ENCODE measurements at places on chromosomes 7 and 10.

- no peak for DNase-seq
Measured at GRCh38 chr10:45809837-45810236, 37.5 kb downstream of the AGAP4 start.

DNA sequence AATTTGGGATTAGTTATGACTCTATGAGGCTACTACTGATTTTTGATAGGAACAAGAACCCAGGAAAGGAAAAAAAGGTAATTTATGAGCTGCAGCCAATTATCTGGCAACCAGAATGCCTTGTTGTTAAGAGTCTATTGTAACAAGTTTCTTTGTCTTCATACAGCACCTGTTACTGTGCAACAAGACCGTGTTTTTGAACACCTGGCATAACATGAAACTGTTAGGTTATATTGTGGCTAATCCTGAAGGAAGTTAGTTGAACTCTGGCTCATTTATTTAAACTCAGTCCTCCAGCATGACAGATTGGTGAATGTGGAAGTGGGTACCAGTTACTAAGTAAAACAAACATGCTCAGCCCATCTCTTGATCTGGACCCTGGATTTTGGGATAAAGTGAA lies 33.0 kb downstream of the RALA start:
- no peak for DNase-seq

DNA sequence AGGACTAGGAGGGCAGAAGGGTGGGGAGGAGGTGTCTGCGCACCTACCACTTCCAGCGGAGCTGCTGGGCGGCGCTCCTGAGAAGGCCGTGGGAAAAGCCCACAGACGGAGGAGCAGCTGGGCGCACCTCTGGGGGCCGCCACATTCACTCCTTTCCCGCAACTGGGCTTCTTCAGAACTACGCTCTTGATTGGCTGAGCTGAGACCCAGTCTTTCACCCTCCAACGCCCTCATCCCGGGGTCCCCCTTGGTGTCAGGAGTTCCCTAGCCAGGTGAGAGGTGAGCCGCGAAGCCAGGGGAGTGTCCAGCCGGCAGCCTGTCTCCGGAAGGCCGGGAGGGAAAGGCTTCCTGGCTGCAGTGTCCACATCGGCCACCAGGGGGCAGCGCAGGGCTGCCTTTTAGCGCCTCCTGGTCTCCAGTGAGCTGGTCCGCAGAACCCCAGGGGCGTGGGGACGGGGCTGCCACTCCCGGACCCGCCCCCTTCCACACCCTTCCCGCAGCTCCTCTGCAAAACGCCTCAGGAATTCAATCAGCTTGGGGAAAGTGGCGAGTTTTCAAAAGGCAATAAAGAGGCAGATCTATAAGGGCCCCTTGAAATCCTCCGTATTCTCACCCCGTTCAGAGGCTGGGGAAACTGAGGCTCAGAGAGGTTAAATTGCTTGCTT lies 98.8 kb downstream of the CHST15 start:
- DNase-seq, result peak; percentile 78

GRCh38 chr10:133324198-133324792 lies 12.4 kb downstream of the CALY start:
- no peak for DNase-seq

- DNase-seq, result no peak
Measured at GRCh38 chr7:116259156-116259870, 49.0 kb downstream of the TES start.

- no peak for DNase-seq
Measured at GRCh38 chr10:28734938-28735759, 57.8 kb downstream of the BAMBI start.

- DNase-seq, result no peak
Measured at GRCh38 chr10:30172091-30172490, 112.7 kb upstream of the JCAD start.

DNA sequence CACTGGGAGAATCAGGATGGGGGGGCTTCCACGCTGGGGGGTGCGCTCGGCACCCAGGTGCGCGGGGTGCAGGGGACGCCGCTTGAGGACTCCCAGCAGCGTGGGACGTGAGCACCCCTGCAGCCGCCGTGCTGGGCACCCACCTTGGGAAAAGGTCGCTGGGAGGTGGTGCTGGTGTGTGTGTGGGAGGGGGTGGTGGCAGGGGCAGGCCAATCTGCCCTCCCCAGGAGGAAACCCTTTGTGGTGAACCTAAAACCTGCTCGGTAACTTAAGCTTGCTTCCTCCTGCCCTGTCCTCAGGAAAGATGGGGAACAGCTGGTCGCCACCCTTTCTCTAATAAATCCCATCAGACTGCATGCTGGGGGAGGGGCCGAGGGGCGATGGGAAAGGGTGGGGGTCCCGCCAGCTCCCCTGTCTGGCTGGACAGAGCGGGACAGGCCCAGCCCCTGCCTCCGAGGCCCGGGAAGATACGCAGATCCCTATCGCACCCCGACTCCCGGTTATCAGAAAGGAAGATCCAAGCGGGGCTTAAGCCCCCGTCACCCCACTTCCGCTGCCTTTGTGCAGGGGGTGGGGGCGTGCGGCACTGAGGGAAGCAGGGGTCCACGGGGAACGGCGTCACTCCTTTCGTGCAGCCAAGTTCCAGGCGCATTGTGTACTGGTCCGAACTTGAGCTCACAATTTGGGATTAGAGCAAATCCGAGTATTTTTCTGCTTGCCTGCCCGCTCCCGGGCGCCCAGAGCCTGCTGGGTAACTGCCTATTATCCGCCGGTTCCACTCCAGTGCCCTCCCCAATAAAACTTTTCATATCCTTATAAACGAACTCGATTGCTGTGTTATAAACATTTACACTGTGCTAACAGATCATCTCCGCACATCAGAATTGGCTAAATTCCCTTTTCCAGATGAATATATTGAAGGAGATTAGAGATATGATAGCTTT lies 64.6 kb downstream of the UNCX start:
- DNase-seq, result no peak
